Stimulated activated naive CD8-positive, alpha-beta T cell treated with anti-CD3 and anti-CD28 coated beads, Interleukin-15, amount 100 ng/mL, for 72 hours (primary cell): ENCODE measurements at places on chromosomes 2 and 18.

DNA sequence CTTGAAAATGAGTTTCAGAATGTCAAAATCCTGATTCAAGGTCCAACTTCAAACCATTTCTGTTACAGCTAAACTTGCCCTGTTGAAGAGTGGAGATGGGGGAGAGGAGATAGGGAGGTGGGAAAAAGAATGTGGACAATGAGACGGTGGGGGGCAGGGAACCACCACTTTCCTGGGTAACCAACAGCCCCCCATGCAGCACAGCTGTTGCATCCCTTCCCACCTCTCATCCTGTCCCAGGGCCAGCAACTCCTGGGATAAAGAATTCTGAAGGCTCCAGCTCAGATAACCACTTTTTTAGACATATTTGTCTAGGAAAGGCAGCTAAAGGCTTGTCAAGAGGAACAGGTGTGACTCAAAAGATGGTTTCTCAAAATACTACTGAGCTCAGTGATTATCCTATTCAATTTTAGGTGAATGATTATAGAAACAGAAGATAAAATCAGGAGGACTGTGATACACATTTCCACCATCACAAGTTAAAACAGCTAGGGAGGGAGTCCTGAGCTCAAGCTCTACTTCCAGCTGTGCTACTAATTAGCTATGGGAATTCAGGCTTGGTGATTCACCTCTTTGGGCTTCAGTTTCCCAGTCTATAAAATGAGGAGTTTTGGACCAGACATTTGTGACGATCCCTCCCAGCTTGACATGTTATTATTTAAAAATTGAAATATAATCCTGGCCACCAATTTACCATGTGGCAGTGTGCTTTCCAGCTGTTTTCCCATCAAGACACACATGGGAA, 36.3 kb downstream of the HDHD2 start:
- no peak for DNase-seq

DNA sequence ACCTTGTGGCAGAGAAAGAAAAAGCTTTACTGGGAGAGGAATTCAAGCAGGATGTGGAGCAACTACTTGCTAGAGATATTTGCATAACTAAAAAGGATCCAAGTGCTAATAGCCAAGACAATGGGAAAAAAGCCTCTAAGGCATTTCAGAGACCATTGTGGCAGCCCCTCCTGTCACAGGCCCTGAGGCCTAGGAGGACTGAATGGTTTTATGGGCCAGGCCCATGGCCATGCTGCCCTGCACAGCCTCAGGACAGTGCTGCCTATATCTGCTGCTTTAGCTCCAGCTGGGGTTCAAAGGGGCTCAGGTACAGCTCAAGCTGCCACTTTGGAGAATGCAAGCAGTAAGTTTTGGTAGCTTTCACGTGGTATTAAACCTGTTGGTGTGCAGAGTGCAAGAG, 17.1 kb upstream of the MRPS5 start:
- no peak for DNase-seq

DNA sequence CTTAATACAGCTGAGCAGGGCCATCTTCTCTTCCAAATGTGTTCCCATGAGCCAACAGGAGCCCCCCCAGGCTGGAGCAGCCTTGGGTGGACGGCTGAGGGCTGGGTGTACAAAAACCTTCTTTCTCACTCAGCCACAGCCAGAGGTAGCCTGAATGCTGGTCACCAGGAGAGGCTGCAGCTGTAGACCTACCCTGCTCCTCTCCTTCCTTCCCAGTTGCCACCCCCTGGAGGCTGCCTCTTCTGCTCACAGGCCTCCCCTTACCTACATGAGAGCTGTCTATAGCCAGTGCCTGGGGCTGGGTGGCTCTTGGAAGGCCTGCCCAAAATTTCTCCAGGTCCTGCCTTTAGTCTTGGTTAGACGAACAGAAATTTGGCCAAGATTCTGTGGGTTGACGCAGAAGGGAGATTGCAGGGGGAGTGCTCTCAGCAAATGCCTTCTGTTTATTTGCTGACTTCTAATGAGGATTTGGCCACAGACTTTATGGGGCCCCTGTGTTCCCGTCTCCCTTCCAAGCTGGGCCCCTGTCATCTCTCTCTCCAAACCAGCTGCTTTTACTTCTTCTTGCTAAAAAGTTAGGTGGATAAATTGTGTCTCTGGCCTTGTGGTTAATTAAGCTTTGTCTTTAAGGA, 18.3 kb downstream of the CELF4 start:
- no peak for DNase-seq

- DNase-seq, result no peak
Measured at GRCh38 chr2:45233301-45233700, 224.0 kb upstream of the SIX2 start.

GRCh38 chr2:96103187-96103601, 13.2 kb downstream of the ADRA2B start:
- DNase-seq, result no peak

DNA sequence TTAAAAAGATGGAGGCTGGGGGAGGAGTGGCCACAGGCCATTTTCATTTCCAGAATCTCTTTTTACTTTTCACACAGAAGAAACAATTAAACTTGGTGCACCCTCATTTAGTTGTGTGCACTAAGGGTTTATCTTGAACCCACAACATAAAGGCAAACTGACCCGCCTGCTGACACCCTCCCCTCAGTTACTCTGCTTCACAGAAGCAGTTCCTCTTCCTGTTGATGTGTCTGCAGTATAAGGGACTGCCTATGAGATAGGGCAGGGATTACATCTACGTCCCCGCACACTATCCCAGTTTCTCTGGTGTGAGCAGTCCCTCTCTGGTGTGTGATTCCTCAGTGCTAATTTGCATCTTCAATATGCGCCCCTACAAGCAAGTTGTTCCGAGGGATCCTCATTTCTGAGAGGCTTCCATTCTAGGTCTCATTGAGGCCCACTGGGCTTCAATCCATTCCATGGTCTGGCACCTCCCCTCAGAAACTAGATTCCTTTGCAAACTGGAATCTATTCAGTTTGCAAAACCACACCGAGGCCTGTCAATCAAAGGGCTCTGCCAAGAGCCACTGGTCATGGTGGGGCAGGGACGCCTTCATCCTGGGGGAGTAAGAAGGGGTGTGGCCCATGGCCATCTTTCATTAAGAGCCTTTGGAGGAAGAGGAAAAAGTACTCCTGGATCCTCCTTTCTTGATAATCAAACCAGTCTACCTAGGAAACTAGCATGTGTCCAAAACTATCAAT, 12.3 kb downstream of the CREG2 start:
- no peak for DNase-seq

GRCh38 chr2:112938904-112939303, 27.9 kb downstream of the IL37 start:
- DNase-seq, result no peak

DNA sequence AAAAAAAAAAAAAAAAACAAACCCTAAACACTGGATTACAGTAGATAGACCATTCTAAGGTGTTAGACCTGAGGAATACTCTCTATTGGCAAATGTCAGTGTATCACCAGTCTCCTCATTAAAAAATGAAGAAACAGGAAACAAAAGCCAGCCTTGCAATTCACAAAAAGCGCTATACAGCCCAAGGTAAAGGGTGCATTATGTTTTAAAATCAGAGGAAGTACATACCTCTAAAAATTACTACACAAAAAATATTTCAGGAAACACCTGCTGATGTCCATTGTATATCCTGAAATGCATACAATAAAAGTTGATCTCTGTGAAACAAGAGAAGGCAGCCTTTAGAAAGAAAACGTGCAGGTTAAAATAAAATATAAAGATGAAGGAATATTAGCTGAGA, 54.9 kb upstream of the TSPYL6 start:
- no peak for DNase-seq

- no peak for DNase-seq
Measured at GRCh38 chr2:134078354-134078753, 175.5 kb upstream of the MGAT5 start.

DNA sequence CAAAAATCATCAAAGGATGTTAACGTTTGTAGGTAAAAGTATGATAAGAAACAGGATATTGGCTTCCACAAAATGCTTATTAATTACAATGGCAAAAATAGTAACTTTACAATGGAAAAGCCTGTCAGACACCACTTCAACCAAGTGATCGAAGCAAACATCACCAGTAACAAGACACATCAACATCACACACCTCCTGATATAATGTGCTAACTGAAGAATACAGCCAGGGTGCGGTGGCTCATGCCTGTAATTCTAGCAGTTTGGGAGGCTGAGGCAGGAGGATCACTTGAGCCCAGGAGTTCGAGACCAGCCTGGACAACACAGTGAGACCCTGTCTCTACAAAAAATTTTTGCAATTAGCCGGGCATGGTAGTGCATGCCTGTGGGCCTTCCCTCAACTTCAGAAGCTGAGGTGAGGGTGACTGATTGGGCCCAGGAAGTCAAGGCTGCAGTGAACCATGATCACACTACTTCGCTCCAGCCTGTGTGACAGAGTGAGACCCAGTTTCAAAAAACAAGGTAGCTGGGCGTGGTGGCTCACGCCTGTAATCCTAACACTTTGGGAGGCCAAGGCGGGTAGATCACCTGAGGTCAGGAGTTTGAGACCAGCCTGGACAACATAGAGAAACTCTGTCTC, 15.0 kb downstream of the MGAT4A start:
- DNase-seq, result no peak

- DNase-seq, result peak; percentile 71
Measured at GRCh38 chr2:153478289-153479261, at the start of gene RPRM. Gene RPRM, minus strand, starts transcription at chr2:153478762. Its CDS starts 197 bp downstream, at chr2:153478565.

- DNase-seq, result no peak
Measured at GRCh38 chr2:170548304-170548703, 166.8 kb upstream of the SP5 start.

DNA sequence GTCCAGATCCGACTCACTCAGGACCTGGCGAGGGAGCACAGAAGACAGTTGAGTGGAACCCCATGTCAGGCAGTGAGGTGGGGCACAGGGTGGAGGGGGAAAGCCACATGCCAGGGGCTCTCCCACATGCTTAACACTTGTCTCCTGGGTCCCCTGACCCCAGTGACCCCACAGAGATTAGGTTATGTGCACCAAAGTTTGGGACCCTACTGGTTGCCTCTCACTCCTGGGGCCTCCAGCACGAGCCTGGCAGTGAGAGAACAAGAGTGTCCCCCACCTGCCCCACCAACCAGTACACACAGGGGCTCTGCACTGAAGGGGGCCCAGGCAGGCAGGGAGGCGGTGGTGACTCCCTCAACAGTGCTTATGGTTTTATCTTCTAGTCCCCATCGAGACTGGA, 58.3 kb downstream of the CIB4 start:
- peak; percentile 4 for DNase-seq

GRCh38 chr18:76502551-76502950, 7.5 kb upstream of the ZNF516 start:
- no peak for DNase-seq

DNA sequence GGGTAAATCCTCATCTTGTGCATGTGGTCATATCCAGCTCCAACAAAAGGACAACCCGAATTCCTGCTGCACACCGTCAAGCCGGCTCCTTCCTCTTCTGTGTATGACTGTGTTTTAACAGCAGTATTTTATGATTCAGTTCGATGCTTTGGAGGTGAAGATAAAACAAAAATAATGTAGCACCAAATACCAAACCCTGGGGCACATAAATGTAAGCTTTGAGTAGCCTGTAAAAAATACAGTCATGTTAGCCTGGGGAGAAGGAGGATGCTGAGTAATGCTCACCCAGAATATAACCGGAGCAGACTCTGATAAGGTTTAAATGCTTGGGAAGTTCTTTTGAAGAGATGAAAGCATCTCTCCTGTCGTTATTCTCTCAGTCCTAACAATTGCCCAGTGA, 225.0 kb downstream of the SUCLG1 start:
- no peak for DNase-seq

- DNase-seq, result no peak
Measured at GRCh38 chr2:180952082-180952481, 28.3 kb upstream of the UBE2E3 start.

- DNase-seq, result no peak
Measured at GRCh38 chr2:189837326-189837725, 53.1 kb downstream of the PMS1 start.

- no peak for DNase-seq
Measured at GRCh38 chr2:68807821-68808266, 63.4 kb downstream of the BMP10 start.

DNA sequence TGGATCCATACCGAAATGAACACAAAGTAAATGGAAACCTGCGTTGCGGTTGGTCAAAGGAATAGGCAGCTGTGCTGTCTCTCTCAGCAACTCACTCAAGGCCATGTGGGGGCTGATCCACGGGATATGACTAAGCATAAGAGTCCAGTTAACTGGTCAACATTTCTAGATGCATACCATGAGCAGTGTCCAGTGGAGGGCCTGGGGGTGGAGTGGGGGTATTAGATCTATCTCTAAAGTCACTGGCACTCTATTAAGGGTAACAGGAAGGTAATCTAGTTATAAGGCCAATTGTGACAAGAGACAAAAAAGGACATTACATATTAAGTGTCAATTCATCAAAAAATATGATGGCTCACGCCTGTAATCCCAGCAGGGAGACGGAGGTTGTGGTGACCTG, 136.8 kb downstream of the TTC32 start:
- no peak for DNase-seq

GRCh38 chr2:42568401-42569115, at the start of gene MTA3:
Gene MTA3, plus strand, starts transcription at chr2:42568632. Its CDS starts 114 bp downstream, at chr2:42568746.
- peak; percentile 67 for DNase-seq

DNA sequence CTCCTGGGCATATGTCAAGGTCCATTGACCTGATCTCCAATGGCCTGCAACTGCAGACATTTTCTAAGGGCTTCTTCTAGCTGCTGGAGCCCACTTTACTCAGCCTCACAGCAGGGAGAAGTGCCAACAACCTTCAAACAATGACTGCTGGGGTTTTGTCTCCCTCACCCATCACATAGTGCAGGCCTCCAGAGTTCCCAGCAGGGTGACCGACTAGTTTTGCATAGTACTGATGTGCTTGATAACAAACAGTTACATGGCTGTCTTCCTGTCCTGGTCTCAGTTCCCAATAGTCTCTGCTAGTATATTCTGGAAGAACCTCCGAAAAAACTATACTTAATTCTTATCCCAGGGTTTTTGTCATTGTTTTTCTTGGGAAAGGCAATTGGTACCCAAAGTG, 10.4 kb upstream of the NETO1 start:
- DNase-seq, result no peak

DNA sequence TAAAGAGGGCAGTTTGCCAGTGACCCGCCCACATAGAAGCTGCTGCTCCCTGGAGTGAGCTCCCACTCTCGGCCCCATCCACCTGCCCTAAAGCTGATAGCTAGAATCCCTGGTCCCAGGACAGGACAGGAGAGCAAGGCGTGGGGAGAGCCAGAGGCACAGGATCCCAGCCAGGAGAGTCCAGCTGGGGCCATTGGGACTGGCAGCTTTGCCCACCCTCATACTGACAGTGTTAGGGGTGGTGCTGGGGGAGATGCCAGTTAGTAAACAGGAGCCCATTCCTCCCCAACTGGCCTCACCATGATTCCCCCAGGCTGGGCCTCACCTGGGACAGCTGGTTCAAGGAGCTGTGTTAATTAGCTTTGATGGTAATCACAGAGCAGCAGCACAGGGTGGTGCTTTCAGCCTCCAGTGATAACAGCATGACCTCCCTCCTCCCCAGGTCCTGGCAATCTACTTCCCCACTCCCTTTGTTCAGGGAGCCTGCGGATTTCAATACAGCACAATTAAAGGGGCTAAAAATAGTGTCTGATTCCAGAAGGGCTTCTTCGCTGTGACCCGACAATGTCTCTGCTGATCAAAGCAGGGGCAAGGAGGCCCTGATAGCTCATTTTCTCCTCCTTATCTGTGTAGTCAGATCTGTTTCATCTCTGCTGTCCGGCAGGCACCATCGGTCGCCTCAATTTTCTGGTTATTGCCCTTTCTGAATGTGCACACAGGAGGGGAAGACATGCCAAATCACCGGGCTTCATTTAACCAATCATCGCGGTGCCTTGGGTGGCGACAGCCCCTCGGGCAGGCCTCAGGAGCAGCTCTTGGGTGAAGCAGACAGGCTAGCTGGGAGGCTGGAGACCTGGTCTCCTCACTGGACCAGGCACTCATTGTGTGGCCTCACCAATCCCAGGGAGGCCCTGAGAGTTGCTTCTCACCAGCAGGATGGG, 119.9 kb upstream of the TEX51 start:
- DNase-seq, result no peak
